Glomerular endothelial cell (primary cell): ENCODE measurements at places on chromosomes 1 and 21. TPM values are rescaled to one million over a fixed set of nuclear protein-coding genes. Genes with fewer than 3 reads are reported as not detected.

GRCh38 chr21:36700971-36701755, 2.2 kb downstream of the SIM2 start:
- DNase-seq, result no peak

DNA sequence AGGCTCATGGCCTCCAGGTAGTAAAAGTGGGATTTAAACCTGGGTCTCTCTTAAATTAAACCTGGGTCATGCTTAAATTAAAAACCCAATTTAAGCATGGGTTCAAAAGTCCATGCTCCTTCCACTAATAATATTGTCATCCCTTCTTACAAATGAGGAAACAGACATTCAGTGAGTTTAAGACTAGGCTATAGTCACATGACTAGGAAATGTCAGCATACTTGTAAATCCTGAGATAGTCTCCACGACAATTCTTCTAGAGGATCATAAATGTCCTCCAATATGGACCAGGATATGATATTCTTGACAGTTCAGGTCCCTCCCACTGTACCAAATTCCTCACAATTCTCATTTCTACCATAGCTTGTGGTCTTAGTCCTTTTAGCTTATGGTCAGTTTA, 10.5 kb upstream of the IGFN1 start:
- no peak for DNase-seq

GRCh38 chr1:4652631-4653327, 1.6 kb upstream of the AJAP1 start:
- no peak for DNase-seq

Gene RORC
- total RNA-seq, result not detected in 2 replicates

Gene PTPRC
- total RNA-seq, result not detected in 2 replicates

DNA sequence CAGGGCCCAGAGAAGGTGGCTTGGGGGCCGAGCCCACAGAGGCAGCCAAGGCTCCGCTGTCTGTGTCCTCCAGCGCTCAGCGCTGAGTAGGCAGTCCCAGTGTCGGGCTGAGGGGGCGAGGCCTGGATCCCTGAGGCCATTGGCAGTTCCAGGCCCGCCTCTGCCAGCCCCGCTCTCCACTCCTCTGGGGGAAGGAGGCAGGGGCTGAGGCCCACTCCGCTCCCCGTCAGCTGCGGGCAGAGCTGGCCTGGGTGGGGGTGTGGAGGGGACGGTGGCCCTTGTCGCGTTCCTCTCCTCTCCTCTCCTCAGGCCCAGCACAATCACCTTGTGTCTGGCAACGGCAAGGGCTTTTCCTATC, 132.8 kb downstream of the CASZ1 start:
- no peak for DNase-seq

GRCh38 chr1:232626452-232626851, 3.5 kb downstream of the SIPA1L2 start:
- no peak for DNase-seq

DNA sequence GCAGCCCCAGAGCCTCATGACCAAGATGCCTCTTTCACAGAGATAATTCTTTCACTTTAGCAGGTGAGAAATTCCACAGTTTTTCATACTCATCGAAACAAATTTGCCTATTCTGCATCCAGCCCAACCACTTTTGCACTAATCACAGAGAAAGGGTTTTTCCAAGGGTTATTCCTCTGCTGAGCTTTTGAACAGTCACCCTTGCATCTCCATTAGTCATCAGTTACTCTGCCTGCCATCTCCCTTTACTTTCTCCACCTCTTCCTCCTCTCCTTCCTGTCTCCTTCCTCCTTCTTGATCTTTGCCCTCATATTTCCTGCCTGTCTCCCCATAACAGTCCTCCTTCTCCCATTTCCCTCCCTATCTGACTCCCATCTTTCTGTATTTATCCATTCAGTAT, 43.9 kb downstream of the FH start:
- DNase-seq, result no peak
